ENCODE measurements at places on chromosomes 1 and 21.

- DNase-seq = no peak
These were observed 93.7 kb downstream of the DUSP10 start for GRCh38 chr1:221648201-221648600.

- no peak for DNase-seq
These were observed 1182.6 kb downstream of the AMY1C start for GRCh38 chr1:104932030-104932915.

DNA sequence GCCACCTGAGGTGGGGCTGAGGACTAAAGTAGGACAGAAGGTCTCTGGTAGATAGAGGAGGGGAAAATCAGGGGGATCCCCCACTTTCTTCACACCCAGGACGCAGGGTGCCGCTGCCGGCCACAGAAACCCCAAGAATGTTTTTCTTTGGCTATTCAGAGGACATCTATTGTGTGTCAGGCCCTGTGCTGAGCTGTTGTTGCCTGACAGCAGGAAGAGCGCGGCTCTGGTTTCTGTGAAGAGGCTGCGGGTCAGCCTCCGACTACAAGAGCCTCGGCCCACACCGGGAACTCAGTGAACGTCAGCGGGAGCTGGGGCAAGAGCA is 407 bp upstream of the PIGV start:
- DNase-seq = no peak

DNA sequence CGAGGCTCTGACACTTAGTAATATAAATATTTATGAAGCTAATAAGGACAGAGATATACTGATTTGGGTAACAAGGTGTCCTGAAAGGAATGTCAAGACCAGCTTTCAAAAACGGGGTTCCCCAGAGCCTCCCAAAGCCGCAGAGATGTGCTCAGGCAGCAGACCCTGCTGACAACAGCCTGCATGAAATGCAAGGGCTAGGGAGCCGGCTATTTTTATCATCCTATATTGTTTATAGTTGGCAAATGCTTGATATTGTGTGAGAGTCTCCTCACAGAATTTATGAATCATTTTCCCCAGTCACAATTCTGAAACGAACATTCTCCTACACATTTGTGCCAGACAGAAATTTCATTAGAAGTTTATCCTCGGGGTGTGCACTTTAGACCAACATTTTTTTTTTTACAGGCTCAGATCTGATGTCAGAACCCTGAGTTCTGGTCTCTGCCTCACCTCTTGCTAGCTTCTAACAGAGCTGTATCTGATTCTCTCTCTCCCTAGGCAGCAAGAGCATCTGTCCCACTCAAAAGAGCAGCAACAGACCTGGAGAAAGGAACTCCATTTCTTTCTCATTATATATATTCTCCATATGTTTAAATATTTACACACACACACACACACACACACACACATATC is 302.3 kb upstream of the PLD5 start:
- no peak for DNase-seq

- DNase-seq = no peak
These were observed 15.6 kb upstream of the SRP9 start for GRCh38 chr1:225762002-225762441.

GRCh38 chr1:172719694-172720138 is 60.8 kb downstream of the FASLG start:
- DNase-seq = no peak

DNA sequence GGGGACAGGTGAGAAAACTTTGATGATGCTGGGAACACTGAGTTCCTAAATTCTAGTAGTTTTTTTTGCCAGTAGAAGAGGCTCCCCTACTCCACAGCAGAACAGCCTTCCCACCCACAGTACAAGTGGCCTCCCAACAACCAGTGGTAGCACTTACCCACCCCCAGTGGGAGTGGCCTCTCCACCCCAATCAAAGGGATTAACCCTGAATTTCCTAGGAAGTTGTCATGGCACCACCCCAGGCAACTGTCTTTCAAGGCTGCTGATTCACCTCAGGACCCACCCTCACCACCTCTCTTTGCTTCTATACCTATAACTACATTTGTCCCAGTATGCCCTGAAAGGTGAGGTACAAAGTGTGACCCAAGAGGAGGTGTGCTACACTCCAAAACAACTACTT is 81.4 kb upstream of the PRDX6 start:
- no peak for DNase-seq

DNA sequence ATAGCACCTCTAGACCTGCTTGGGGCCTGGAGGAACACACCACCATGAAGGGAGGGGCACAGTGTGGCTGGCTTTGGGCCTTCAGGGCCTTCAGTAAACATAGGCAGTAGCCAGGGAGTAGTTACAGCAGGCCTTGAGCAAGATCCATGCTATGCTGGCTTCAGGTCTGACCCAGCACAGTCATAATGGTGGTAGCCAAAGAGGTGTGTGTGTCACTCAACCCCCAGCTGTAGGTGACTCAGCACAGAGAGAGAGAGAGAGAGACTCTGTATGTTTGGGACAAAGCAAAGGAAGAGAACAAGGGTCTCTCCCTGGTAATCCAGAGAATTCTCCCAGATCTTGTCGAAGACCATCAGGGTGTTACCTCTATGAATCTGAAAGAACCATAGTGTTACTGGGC is 250.5 kb upstream of the PKN2 start:
- no peak for DNase-seq

- no peak for DNase-seq
These were observed 10.8 kb downstream of the MINDY1 start for GRCh38 chr1:150995896-150996295.

Measured in GM04504 (cell line).